ENCODE measurements at places on chromosomes 5 and 9.
A peak's percentile ranks its signal among the peaks of the same experiment; 100 is the strongest.

- no peak for DNase-seq
These were observed 13.1 kb downstream of the PSD2 start for GRCh38 chr5:139808481-139809330.

- DNase-seq, result no peak
These were observed 7.6 kb upstream of the HMGCS1 start for GRCh38 chr5:43320846-43321245.

GRCh38 chr9:93128011-93128714, 5.9 kb downstream of the NINJ1 start:
- DNase-seq, result no peak

- no peak for DNase-seq
These were observed 638.8 kb upstream of the WWC1 start for GRCh38 chr5:167652690-167653089.

- no peak for DNase-seq
These were observed 272.6 kb upstream of the IRX2 start for GRCh38 chr5:3024126-3024525.

DNA sequence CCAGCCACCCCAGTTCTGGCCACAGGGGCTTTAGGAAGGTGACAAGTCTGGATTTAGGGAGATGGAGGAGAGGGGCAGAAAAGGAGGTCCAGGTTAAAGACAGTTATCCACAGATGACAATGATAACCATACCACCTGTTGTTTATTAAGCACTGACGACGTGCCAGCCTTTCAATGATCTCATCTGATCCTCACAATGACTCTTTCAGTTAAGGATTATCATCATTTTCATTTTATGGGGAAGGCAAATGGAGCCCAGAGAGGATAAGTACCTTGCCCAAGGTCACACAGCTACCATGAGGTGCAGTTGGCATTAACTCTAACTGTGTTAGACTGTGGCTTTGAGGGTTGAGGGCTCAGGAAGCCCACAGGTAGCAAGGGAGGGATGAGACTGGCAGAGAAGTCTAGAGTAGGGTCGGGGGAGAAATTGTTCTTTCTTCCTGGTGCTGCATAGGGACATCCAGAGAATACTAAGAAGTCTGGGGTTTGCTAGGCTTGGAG, 21.5 kb upstream of the JADE2 start:
- no peak for DNase-seq

GRCh38 chr5:137282216-137282615, 216.9 kb downstream of the SPOCK1 start:
- no peak for DNase-seq

- DNase-seq, result no peak
These were observed 273.4 kb downstream of the SLIT3 start for GRCh38 chr5:169027501-169028061.

DNA sequence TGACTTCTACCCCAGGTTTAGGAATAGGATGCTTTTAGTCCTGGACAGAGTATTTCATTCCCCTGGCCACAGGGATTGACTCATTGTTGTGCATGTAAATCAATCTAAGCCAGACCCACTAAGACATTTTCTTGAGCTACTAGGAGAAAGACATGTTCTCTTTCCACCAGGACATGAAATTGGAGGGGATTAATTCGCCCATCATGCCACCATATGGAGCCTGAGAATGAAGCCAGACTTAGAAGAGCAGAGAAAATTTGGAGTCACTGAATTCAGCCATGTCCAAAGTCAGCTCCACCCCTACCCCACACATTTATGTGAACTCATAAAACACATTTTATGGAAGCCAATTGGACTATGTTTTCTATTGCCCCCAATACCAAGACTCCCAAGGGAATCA, 322.5 kb downstream of the NFIB start:
- DNase-seq, result no peak

DNA sequence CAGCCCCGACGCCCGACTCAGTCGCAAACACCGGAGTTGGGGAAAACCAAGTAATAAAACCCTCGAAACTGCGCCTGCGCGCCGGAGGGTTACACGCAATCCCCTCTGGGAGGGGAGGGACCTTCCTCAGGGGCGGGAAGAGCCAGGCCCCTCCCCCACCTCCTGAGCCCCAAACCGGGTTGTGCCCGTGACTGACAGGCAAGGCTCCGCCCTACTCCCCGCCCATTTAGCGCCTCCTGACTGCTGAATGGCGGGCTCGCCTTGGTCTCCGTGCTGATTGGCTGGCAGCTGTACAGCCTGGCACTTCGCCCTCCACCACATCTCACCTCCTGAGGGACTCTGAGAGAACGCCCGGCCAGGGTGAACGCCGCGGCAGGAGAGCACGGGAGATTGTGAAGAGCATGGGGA, at the start of gene PRDM9:
Gene PRDM9 (plus strand): TSS at position 332 of the 408 bp plus-strand sequence. CDS start 1,425 bp downstream, outside the sequence.
- peak; percentile 98 for DNase-seq

DNA sequence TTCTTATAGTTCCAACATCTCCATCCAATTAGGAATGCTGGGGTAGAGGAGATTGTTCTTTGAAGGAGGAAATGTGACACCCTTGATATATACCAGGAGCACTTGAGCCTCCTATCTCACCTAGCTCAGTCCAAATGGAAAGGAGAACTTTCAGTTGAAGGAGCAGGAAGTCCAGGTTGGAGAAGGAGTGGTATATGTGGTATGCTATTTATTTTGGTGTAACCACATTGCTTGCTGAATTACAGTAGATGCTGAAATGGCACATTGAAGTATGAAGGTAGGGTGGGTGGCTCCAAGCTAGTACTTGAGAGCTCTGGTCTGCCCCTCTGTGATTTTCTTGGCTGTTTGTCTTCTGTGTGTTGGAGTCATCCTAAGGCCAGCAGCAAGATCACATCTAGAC, 6.1 kb downstream of the CSNK1G3 start:
- DNase-seq, result no peak

- no peak for DNase-seq
These were observed 35.3 kb downstream of the THBS4 start for GRCh38 chr5:80070338-80071056.

DNA sequence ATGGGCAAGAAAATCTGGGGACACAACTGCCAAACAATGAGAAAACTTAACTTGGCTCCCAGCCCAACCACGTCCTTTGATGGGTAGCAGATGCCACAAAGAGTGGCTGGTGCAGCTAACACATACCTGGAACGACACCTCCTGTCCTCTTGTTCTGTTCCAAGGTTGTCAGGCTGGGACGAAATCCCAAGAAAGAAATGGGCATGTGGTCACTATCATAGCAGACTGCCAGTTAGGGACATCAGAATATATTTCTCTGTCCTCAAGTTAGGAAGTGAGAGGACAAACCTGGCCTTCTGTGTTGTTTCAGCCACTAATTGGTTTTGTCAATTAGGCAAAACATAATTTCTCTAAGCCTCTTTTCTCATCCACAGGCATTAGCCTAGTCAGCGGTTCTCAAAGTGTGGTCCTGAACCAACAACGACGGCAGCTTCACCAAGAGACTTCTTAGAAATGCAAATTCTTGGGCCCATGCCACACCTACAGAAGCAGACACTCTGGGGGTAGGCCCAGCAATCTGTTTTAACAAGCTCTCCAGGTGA, 63.4 kb downstream of the RAPGEF1 start:
- no peak for DNase-seq

DNA sequence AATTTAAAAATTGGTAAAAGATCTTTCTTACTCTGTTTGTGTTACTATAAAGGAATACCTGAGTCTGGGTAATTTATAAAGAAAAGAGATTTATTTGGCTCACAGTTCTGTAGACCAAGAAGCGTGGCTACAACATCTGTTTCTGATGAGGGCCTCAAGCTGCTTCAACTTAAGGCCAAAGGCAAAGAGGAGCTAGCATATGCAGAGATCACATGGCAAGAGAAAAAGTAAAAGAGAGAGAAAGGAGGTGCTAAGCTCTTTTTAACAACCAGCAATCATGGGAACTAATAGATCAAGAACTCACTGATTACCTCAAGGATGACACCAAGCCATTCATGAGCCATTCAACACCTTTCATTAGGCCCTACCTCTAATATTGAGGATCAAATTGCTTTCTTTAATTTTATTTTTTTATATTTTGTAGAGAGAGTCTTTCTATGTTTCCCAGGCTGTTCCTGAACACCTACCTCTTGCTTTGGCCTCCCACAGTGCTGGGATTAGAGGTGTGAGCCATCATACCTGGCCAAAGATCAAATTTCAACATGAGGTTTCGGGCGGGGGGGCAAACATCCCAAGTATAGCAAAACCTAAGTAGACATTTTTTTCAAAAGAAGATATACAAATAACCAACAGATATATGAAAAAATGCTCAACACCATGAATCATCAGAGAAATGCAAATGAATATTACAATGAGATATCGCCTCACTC, 16.0 kb upstream of the SHC3 start:
- no peak for DNase-seq

GRCh38 chr9:136977223-136977622, at the start of gene PTGDS:
PTGDS (plus strand) TSS chr9:136977504; CDS start chr9:136977579, 75 bp downstream.
- no peak for DNase-seq

DNA sequence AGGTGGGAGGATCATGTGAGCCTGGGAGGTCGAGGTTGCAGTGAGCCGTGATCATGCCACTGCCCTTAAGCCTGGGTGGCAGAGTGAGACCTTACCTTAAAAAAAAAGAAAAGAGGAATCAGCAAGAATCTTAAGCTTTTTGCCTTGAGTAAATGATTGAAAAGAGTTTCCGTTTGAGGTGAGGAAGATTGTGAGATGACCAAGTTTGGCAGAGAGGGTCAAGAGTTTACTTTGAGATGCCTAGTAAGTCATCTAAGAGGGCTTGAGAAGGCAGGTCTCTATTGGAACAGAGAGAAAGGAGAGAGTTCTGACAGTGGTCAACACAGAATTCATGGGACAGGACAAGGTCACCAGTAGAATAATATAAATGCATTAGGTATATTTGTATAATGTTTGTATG, 572.1 kb downstream of the TLE4 start:
- no peak for DNase-seq

- no peak for DNase-seq
These were observed 74.5 kb downstream of the CDKN2A start for GRCh38 chr9:21919377-21920362.

DNA sequence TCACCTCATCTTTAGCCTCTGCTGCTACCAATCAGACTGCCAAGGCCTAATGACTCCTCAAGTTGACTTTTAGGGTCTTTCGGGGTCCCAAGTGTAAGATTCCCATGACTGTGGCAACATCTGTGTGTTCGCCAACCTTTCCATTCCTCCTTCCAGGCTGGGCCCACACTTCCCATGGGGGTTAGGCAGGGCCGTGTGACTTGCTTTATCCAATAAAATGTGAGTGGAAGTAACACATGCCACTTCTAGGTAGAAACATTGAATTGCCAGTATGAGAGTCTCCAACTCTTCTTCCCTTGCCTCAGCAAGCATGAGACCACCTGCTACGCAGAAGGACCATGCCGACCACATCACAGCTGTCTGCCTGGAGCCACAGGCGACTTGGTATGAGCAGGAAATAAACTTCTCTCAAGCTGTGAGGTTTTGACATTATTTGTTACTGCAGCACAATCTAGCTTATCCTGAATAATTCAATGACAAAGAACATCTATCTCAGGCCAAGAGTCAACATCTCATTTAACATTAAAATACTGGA, 190.4 kb upstream of the IER5L start:
- no peak for DNase-seq

- peak; percentile 50 for DNase-seq
These were observed 22.1 kb upstream of the MATR3 start for GRCh38 chr5:139271201-139272027.

DNA sequence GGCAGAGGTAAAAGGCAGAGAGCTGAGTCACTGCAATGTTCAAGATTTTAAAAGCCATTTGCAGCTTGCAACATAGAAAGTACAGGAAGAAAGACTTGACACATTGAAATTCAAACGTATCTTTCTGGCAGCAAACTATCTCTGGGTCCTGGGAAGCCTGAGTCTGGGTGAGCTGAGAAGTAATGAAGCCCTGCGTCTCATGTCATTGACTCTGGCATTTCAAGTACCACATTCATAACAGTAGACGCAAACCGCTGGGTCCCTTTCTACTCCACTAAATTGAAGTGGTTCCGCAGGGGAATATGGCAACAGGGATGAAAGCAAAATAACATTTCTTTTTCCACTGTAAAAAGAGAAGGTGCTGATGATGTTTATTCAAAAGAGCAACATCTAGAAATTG, 694.3 kb downstream of the BRINP1 start:
- DNase-seq, result no peak

- peak; percentile 72 for DNase-seq
These were observed 132.6 kb downstream of the MRPL36 start for GRCh38 chr5:1666812-1667588.

DNA sequence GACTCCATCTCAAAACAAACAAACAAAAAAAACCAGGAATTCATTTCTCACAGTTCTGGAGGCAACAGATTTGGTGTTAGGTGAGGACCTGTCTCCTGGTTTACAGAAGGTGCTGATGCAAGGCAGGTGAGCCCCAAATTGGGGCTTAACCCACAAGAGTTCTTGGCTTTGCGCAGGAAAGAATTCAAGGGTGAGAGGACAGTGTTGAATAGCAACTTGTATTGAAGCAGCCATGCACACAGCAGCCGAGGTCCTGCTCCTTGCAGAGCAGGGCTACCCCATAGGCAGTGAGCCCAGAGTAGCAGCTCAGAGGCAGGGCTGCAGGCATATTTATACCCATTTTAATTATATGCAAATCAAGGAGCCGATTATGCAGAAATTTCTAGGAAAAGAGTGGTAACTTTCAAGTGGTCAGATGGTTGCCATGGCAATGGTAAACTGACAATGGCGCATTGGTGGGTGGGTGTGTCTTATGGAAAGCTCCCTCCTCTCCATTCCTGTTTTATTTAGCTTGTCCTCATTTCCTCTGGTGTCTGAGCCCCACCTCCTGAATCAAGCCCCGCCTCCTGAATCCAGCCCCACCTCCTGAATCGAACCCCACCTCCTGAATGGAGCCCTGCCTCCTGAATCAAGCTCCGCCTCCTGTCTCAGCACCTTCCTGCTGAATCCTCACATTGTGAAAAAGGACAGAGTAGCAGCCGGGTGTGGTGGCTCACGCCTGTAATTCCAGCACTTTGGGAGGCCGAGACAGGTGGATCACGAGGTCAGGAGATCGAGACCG, 34.5 kb upstream of the COL5A1 start:
- DNase-seq, result no peak

DNA sequence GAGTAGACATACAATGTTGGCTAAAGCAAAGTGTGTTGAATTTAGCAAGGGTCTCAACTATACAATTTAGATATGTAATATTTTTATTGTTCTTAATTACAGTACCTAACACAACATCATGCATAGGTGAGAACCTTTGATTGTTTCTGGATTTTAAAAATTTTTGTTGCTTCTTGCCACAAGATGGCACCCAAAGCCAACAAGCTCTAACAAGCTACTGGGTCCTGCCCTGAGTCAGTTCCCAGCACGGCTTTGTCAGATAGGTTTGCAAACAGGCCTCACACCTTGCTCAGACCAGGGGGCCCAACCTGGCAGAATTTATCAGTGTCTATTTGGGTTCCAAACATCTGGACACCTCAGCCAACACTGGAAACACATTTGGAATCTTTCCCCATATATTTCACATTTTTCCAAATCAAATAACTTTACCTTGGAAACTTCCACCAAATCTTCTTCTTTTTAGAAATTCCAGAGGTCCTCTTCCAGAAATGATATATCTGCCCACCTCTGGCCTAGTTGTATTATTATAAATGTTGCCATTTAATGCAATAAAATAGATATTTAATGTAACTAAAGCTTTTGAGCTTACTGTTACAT, 49.5 kb upstream of the EGFLAM start:
- peak; percentile 62 for DNase-seq

GRCh38 chr5:113059232-113060040, 82.8 kb downstream of the DCP2 start:
- no peak for DNase-seq
